ENCODE measurements at places on chromosomes 3 and 15.

GRCh38 chr15:74316141-74316540, 51.3 kb downstream of the CYP11A1 start:
- DNase-seq: no peak

DNA sequence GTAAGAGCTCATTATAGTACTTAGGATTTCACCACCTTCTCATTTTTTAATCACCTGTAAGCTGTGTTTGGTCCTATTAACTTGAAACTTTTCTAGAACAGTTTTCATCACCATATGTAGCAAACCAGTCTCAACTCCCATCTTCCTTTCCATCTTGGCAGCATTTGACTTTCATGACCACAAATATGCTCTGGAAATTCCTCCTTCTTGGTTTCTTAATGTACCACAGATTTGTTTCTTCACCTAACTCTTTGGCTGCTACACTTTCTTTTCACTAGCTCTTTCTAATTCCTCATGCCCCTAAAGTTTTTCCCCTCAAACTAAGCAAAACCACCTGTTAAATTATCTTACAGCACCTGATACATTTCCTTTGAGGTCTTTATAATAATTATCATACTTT, 13.2 kb upstream of the NMB start:
- no peak for DNase-seq

DNA sequence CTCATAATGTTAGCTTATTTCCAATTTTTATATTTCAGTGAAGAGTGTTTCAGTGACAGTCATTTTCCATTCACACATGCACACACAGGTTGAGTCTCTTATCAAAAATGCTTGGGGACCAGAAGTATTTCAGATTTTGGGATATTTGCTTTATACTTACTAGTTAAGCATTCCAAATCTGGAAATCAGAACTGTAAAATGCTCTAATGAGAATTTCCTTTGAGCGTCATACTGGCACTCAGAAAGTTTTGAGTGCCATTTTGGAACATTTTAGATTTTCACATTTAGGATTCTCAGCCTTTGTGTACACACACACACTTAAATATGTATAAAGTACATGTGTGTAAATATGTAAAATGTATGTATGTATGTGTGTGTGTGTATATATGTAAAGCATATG, 71.0 kb downstream of the CHD2 start:
- DNase-seq: no peak

DNA sequence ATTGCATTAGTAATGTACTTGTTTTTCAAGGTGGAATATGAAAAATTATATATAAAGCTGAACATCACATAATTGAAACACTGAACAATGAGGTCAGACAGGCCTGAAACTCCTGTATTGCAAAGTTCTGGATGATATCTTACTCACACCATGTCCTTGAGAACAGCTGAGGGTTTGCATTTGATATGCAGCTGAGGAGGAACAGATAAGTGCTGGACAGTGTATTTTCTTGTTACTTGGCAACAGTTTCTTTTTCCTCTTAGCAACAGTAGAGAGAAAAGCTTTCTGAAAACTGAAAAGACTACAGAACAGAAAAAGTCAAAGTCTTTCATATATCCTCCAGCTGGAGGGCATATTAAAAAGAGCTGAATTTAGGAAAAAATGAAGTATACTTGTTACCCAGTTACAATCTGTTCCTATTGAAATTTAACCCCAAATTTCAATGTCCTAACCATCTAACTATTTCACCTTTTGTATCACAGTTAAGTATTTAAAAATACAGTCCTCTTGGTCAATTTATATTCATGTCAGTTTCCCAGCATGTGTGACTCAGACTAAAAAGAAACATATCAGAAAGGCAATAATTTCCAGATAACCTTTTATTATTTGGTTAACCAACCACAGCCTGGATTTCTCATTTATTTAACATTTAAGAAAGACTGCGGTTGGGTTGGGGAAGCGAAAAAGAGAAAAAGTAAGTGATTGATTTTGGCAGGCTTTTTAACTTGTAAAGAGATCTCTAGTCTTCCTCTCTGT, 733.0 kb upstream of the DPPA4 start:
- DNase-seq: no peak

GRCh38 chr3:59101231-59101736, 51.5 kb upstream of the CFAP20DC start:
- DNase-seq: no peak

GRCh38 chr3:13282986-13283876, 136.9 kb downstream of the NUP210 start:
- no peak for DNase-seq

- DNase-seq: no peak
Measured at GRCh38 chr3:55873523-55874254, 386.6 kb upstream of the WNT5A start.

DNA sequence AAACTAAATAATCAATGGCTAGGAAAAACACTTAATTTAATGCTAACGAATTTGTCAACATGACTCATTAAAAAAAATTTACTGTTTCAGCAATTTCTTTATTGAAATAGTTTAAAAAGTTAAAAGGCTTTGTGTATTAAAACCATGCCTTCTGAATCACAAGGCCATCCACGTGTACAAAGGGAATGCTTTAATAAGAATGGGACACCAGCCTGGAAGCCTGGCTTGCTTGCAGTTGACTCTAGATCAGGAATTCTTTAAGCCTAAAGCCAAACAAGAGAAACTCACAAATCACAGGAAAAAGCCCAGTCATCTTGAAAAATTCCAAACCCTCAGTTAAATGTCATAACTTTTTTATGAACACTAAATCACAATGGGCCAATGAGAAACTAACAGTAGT, 137.6 kb downstream of the PEAK1 start:
- DNase-seq: no peak

DNA sequence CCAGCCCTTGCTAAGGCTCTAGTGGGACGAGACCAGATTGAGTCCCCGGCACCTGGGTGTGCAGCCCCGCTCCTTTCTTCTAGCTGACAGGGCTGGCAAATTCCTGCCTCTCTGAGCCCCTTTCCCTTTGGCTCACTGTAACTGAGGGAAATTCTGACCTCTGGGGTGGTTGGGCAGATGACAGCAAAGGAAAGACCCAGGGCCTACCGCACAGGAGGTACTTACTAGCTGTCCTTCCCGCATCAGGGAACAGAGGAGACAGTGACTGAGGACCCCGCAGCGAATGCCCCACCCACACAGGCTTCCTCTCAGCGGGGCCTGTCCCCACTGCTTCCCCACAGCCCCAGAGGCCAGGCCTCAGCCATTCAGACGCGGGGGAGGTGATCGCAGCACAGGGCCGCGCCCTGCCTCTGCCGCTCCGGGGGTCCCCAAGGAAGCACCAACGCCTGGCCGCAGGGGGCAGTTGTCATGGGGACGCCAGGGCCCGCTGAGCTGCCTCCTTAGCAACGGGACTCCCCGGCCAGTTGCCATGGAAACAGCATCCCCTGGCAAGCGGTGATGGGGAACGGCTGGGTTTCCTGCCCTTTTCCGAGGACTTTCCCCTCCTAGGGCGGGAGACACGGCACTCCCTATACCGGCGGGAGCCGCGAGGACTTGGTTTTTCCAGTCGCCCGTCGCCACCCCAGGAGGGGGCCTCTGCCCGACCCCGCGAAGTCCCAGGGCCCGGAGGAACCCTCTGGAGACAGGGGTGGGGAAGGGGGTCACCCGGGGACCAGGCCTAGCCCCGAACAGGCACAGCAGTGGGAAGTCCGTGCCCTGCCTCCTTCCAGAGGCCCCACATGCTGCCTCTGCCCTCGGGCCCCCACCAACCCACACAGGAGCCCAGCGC, 50.1 kb downstream of the HCN4 start:
- peak; percentile 62 for DNase-seq

DNA sequence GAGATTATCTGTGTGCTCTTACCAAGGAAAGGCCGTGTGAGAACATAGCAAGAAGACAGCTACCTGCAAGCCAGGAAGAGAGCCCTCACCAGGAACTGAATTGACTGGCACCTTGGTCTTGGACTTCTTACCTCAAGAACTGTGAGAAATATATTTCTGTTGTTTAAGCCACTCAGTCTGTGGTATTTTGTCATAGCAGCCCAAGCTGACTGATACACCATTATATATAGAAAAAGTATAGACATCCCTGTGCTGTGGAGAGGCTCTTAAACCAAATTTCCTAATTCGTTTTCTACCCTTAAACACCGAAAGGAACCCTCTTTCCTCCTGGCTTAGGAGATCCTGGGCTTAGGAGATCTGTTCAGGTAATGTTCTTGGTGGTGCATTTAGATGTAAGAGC, 44.8 kb downstream of the CGNL1 start:
- no peak for DNase-seq

DNA sequence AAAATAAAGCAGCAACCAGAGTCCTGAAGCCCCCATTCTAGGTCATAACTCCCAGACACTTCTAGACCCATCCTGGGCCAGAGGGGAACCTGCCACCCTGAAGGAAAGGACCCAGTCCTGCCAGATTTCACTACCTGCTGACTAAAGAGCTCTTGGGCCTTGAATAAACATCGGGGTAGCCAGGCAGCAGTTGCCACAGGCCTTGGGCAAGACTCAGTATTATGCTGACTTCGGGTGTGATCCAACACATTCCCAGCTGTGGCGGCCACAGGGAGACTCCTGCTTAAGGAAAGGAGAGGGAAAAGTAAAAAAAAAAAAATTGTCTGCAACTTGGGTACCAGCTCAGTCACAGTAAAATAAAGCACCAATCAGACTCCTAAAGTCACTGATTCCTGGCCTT, 23.8 kb downstream of the NEDD4 start:
- no peak for DNase-seq

GRCh38 chr3:81500039-81500438, 261.4 kb downstream of the GBE1 start:
- no peak for DNase-seq

- no peak for DNase-seq
Measured at GRCh38 chr3:81823882-81824395, 62.5 kb upstream of the GBE1 start.

GRCh38 chr3:12384451-12385233, 95.8 kb downstream of the PPARG start:
- no peak for DNase-seq

GRCh38 chr15:86382341-86382740, 302.7 kb downstream of the AGBL1 start:
- DNase-seq: no peak

DNA sequence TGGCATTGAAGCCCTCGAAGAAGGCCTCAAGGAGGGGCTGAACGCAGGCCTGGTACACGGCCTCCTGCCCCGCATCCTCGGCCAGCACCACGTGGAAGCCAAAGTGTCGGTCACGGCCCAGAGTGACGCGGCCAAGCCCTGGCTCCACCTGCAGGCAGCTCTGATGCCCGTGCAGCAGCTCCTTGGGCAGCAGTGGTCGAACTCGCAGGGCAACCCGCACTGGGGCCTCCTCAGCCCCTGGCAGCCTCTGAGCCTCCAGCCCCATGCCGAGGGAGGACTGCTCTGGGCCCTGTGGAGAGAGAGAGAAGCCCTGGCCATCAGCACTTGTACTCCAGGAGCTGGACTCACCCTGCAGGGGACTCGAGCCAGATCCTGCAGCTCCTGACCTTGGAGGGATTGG, 2.6 kb downstream of the KIF7 start:
- no peak for DNase-seq

- DNase-seq: no peak
Measured at GRCh38 chr3:55615694-55616295, 128.7 kb upstream of the WNT5A start.

DNA sequence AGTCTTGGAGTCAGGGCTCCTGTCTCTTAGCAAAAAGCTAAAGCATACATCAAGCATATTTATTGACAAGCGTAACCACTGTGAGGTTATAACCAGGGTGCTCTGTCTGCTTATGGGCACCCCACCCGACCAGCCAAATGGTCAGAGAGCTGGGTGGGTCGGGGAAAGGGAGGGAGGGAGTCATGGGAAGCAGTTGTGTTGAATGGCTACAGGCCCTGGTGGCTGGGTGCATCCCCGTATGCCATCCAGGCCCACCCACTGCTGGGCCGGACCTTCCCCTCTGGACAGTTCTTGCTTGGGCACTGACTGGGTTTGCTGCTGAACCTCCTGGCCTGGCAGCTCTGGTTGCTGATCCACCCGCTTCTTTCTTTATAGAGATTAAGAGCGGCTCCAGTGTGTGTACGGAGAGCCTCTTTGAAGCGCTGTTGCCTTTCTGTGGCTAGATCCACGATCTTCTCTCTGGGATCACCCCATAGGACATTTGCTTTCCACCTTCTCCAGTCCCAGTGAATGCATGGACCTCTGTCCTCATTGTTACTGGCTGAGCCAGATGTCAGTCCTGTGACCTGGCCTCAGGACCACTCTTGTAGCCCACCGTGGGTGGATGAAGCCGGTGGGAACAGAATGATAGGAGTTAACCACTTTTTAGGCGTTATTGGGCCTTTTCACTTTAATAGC, 59.6 kb downstream of the SMAD3 start:
- DNase-seq: no peak

DNA sequence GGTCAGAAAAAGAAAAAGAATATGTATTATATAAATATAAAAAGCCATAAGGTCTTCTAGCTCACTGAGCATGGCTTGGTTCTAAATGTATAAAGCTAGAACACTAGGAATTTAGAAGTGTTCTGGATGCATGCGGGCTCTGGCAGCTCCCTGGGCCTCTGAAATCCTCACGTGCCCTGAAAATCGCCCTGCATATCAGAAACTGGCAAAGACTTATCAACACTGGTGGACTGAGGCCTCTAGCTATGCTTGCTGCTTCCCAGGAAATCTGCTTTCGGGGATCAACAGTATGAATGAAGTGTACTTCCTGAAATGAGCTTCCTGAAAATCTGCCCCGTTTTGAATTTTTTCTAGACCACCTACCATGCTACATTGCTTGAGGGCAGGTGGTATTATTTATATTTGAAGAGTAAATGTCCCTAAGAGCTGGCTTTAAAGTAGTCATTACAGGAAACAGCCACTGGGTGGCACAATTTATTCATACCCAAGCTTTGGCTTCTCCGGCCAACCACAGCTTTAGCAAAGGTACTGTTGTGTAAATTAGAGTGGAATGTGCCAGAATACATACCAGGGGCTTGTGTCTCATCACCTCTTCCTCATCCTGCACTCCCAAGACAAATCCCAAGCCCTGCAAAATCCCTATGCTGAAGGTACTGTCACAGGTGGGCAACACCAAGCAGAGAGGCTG, 17.7 kb downstream of the CRTAP start:
- no peak for DNase-seq

- peak; percentile 62 for DNase-seq
Measured at GRCh38 chr3:115217678-115218451, 70.8 kb upstream of the ZBTB20 start.

DNA sequence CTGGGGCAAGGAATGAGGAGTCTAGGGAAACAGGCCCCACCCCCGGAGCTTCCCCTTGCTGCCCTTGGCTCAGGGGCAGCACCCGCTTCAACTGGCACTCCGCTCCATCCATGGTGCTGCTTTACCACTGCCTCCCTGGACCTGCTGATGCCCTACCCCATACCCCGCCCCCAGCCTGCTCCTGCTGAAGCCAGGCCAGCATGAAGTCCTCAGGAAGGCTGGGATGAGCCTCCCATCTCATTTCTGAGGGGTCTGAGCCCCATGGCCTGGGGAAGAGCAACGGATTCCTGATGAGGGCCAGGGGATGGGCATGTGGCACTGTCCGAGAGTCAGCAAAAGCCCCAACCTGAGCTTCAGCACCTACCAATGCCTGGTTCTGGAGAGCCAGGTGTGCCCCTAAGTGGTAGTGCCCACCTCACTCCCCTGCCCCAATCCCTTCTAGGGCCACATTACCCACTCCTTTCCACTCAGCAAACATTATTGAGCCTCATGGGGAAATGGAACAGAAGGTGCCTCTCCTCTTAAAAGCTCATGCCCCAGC, 21.0 kb downstream of the SEC61A1 start:
- DNase-seq: no peak

GRCh38 chr15:91264651-91265351, 164.7 kb downstream of the SV2B start:
- no peak for DNase-seq
